ENCODE measurements at places on chromosomes 5 and 9.

- DNase-seq, result peak; percentile 56
Measured at GRCh38 chr9:23826120-23826629, at the start of gene ELAVL2. ELAVL2 (minus strand) TSS chr9:23826240; CDS start chr9:23762234, 64,006 bp downstream.

- no peak for DNase-seq
Measured at GRCh38 chr9:93235300-93235960, 51.5 kb downstream of the WNK2 start.

DNA sequence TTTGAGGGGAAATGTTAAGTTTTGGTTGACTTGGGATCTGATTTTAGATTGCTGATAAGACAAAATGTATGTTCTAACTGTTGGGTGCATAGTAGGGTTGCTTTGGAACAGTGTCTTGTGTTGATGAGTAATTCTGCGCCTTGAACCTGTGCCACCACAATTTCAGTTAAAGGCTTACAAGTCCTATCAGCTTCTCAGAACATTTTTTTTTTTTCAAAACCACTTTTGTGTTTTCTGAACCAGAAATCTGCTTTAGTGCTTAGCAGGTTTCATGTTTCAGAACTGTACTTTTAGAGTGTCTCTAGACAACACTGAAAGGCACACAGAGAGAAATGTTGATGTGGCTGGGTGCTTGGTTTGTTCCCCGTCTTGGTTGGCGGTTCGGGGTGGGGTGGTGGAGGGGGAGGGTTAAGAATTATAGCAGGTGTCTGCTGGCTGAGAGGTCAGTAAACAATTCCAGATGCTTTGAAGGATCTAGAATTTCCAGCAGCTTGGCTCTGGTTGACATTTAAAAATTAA, 84.6 kb downstream of the ANKRD55 start:
- DNase-seq, result no peak

DNA sequence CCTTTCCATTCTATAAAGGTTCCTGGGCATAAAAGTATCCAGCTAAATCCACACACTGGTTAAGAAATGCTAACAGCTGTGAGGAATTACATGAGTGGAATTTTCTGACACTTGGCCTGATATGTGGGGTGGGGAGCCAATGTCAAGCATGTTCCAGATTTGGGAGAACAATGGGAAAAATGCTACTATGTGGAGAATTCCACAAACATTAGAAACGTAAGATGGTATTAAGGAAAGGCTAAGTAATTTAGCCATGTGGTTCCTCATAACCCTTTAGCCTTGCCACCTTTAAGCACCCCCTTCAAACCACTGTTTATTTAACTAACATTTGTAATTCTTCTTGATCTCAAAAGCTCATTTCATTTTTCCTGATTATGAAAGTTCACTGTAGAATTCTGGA, 149.2 kb downstream of the GNA14 start:
- no peak for DNase-seq

DNA sequence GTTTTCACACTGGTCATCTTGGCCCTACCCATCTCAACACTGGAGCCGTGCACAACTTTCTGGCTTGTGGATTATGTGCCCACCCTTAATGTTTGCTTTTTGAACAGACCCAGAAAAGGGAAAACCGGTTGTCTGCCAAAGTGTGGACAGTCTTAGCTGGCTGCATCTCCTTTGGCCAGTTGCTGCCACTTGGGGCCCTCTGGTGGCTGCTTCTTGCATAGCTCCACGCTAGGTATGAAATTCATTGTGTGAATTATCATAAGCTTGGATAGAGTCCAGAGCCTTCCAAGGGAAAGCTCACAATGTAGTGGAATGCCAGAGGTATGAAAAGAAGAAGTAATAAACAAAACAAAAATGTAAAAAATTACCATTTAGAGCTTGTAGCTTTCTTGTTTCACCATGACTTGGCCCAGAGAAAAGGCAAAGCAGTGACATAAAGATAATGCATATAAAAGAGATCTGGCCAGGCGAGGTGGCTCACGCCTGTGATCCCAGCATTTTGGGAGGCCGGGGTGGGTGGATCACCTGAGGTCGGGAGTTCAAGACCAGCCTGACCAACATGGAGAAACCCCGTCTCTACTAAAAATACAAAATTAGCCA, 12.5 kb upstream of the SLC36A3 start:
- no peak for DNase-seq

DNA sequence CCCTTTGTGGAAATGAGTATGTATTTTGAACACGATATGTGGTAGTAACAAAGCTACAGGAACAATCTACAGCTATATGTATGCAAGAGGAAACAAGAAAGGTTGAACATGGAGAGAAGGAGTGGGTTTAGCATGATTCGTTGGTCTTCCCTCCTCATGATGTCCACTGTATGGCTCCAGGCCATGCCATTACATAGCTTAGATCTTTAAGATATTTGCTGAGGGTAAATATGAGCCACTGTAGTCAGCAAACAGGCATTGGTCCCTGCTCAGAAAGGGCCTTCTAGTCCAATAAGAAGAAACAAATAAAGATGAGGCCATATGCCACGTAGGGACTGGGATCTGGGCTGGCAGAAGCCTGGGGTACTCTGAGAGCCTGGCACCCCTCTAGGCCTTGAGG, 543.2 kb upstream of the SGCD start:
- DNase-seq, result no peak

- no peak for DNase-seq
Measured at GRCh38 chr5:68683632-68684036, 410.2 kb upstream of the SLC30A5 start.

DNA sequence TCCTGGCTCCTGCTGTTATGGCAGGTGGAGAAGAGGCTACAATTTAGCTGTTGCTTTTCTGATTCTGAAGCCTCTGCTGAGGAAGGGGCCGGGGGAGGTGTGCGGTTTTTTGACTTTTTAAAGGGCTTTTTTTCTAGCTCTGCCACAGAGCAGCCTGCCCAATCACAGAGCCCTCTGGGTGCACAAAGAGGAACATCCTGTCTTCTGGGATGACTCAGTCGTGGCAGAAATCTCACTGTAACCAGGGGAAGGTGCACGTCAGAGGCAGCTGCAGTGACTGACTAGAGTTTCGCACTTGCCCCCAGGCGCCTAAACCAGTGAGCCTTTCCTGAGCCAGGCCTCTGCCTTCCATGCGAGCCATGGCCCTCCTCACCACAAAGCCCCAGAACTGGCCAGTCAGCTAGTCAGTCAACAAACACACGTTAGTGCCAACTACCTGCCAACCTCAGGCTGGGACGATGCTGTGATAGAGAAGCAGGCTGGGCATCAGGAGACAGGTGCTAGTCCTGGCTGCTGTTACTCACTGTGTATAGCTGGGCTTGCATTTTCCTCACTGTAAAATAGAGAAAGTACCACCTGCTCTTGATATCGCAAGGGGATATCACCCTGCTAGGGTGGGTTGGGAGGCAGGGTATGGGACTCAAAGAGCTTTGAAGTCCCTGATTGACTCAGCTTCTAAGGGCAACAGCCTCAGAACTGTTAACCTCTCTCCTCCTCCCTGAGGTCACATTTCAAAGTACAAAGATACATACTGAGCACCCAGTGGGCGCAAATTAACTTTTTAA, 2.2 kb downstream of the AKNA start:
- DNase-seq, result peak; percentile 78

DNA sequence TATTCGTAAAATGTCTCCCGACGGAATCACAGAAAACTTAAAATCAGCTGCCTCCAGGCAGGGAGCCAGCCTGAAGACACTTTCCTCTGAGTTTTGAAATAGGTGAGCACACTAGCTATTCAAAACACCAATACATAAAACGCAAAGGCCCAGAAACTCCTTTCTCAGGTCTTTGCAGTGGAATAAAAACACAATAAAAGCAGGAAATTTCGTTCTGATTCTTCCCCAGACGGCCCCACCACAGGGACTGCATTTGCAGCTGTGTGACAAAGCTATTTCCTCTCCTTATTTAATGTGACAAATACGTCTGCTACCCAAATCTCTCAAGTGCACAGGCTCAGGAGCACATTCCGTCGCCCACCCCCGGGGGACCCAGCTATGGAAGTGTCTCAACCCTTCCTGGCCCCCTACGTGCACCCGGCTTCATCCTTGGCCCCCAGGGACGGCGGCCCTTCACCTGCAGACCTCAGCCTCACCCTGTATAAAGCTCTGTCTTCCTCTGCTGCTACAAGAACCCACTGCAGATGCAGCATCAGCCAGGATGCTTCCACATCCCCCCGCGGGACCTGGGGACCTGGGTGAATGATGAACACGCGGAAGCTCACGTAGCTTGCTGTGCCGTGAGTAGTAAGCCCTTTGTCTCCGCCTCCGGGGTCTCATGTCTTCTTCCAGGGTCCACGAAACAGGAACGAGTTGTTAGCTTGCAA, 24.9 kb downstream of the AHRR start:
- no peak for DNase-seq

All from hematopoietic multipotent progenitor cell (in vitro differentiated cells).